T-cell (primary cell): ENCODE measurements at places on chromosomes 11 and 22. TPM values are rescaled to one million over a fixed set of nuclear protein-coding genes. Genes with fewer than 3 reads are reported as not detected.

DNA sequence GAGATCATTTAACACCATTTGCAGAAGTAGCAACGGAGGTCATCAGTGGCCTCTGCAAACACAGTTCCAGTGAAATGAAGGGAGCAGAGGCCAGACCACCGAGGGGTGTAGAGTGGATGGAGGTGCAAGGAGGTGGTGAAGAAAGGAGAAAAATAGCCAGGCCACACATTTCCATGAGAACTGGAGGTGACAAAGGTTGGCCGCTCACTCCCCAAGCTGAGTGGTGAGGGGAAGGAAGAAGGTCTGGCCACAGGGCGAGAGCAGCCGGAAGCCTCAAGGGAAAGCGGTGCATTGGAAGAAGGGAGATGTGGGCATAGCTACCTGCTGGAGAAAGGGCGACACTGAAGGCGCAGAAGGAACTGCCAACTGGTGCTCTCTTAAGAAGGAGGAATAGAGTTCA is 20.1 kb upstream of the TMPRSS4 start:
- H3K27me3 ChIP-seq, result no peaks in the 10 kb centered on the region
- DNase-seq, result no peak
- H3K36me3 ChIP-seq, result no peaks in the 10 kb centered on the region
- H3K4me3 ChIP-seq, result no peak overlapping the region
- H3K27ac ChIP-seq, result no peak overlapping the region

- H3K4me3 ChIP-seq, result no peak overlapping the region
- H3K4me1 ChIP-seq, result no peaks in the 10 kb centered on the region
- no peaks in the 10 kb centered on the region for H3K27me3 ChIP-seq
- no peaks in the 10 kb centered on the region for H3K36me3 ChIP-seq
- DNase-seq, result no peak
- H3K27ac ChIP-seq, result no peak overlapping the region
These were observed 9.4 kb downstream of the RTN4R start for GRCh38 chr22:20258584-20259326.

DNA sequence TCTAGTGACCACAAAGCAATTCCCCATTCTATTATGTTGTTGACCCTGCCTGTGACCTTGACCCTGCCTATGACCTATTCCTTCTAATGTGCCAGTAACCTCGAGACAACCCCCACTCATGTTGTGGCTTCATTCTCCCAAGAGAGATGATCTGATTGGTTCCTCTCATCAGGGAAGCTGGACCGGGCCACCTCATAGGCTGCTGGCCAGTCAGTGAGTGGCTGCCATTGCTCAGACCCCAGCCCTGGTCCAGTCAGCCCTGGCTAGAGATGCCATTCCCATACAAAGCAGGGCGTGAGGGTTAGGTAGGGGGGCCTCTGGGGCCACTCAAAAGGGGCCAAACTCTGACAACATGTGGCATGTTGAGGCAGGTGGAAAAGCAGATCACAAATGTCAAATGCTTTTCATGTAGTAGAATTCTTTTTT is 11.9 kb downstream of the SLC29A2 start:
- H3K27ac ChIP-seq, result no peak overlapping the region
- peaks cover 10% of the 10 kb centered on the region for H3K36me3 ChIP-seq
- no peak for DNase-seq
- no peak overlapping the region for H3K4me3 ChIP-seq
- H3K27me3 ChIP-seq, result no peaks in the 10 kb centered on the region

DNA sequence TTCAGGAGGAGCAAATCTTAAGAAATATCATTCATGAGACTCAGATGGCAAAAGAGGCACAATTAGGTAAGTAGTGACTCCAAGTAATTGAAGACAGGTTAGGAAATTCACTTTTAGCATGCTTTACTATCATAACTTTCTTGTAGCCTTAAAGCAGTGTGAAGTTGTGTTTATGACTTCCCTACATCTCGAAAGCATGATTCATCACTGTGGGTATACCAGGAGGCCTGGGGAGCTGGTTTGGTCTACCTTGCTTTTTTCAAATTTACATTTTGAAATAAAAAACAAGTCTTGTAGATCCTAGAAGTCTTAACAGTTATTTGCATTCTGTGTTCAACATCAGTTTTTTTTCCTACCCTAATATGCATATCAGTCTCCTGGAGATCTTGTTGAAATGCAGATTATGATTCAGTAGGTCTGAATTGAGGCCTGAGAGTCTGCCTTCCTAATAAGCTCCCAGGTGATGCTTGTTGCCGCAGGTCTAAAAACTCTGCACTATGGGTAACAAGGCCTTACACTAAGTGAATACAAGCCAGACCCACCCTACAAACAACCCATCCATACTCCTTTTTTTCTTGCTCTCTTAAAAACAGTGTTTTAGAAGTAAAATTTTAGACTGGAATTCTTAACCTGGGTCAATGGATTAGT is 41.4 kb downstream of the TTC17 start:
- DNase-seq, result no peak
- H3K27me3 ChIP-seq, result no peaks in the 10 kb centered on the region
- no peak overlapping the region for H3K27ac ChIP-seq
- H3K4me1 ChIP-seq, result no peaks in the 10 kb centered on the region

The PIK3IP1 gene
- total RNA-seq, result 478 TPM

DNA sequence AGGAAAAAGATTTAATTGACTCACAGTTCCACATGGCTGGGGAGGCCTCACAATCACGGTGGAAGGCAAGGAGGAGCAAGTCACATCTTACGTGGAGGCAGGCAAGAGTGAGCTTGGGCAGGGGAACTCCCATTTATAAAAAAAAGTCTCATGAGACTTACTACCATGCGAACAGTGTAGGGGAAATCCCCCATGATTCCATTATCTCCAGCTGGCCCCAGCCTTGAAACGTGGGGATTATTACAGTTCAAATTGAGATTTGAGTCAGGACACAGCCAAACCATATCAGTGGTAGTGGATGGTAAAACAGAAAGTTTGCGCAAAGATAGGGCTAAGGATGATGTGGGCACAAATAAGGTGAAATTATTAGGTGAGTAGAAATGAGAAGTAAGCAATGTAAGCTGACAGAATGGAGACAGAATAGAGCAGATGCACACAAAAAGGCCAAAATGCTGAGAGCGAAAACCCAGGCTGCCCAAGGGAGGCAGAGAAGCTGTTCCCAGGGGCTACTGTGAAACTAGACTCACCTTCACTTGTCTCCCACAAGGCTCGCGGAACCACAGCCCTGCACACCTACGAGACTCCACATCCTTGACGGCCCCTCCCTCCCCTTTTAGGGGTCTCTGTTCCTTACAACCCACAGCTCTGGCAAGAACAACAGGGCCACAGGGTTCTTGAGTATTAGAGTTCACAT is 377.6 kb downstream of the CADM1 start:
- no peaks in the 10 kb centered on the region for H3K27me3 ChIP-seq
- H3K4me1 ChIP-seq, result no peaks in the 10 kb centered on the region
- no peak overlapping the region for H3K4me3 ChIP-seq
- H3K27ac ChIP-seq, result no peak overlapping the region

DNA sequence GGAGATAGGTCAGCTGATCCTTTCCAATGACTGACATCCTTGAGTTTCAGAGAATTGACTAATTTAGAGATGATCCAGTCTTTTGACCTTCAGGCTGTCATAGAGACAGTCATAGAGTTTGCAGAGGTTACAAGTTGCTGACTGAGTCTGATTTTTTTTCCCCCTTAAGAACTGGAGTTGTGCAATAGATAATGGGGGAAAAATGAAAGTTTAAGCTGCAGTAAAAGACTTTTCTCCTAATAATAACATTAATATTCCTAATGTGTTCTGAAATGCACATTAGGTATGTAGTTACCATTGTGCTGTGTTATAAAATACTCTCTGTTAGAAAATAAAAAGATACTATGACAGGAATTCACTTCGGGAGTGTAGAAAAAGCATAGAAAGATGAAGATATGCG is 876.9 kb upstream of the RAG2 start:
- DNase-seq, result no peak
- no peak overlapping the region for H3K4me3 ChIP-seq
- H3K27me3 ChIP-seq, result no peaks in the 10 kb centered on the region

The LUZP2 gene
- not detected for total RNA-seq

The TYMP gene
- total RNA-seq, result 16.1 TPM

GRCh38 chr22:46171940-46172339 is 21.6 kb downstream of the PPARA start:
- H3K36me3 ChIP-seq, result no peaks in the 10 kb centered on the region
- H3K27me3 ChIP-seq, result no peaks in the 10 kb centered on the region

DNA sequence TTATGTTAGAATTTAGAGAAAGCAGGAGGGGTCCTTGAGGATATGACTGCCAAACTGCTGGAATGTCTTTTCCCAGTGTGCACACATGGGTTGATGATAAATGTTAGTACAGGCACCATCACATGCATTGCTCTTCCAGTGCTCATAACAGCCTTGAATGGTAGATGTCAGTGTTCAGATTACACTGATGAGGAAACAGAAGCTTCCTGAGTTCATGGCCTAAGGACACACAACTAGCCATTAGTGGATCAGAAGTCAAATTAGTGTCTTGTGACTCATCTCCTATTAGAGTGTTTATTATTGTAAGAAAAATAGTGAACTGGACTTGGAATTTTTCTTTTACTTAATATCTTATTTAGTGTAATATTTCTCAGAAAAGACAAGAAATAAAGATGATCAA is 241.5 kb downstream of the DDX10 start:
- H3K4me1 ChIP-seq, result no peaks in the 10 kb centered on the region
- no peak overlapping the region for H3K27ac ChIP-seq
- no peaks in the 10 kb centered on the region for H3K27me3 ChIP-seq
- H3K4me3 ChIP-seq, result no peak overlapping the region
- DNase-seq, result no peak

DNA sequence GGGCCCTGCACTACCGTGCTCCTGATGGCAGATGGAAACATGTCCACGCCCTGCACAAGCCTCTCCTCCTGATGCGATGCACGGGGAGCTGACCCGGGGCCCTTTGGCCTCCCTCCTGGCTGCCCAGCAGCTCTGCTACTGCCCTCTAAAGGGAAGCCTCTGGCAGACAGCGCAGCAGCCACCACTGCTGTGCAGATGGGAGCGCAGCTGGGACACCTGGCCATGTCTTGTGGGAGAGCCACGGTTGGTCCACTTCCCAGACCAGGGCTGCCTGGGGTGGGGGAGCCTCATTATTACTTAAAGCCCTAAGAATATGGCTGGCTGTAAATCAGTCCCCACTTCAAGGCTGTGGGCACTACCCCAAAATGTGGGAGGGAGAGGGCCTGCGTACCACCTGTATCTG is 38.3 kb downstream of the TBX1 start:
- no peak overlapping the region for H3K4me3 ChIP-seq
- no peaks in the 10 kb centered on the region for H3K27me3 ChIP-seq
- peaks cover 3% of the 10 kb centered on the region for H3K4me1 ChIP-seq
- no peak for DNase-seq
- H3K36me3 ChIP-seq, result peaks cover 12% of the 10 kb centered on the region

DNA sequence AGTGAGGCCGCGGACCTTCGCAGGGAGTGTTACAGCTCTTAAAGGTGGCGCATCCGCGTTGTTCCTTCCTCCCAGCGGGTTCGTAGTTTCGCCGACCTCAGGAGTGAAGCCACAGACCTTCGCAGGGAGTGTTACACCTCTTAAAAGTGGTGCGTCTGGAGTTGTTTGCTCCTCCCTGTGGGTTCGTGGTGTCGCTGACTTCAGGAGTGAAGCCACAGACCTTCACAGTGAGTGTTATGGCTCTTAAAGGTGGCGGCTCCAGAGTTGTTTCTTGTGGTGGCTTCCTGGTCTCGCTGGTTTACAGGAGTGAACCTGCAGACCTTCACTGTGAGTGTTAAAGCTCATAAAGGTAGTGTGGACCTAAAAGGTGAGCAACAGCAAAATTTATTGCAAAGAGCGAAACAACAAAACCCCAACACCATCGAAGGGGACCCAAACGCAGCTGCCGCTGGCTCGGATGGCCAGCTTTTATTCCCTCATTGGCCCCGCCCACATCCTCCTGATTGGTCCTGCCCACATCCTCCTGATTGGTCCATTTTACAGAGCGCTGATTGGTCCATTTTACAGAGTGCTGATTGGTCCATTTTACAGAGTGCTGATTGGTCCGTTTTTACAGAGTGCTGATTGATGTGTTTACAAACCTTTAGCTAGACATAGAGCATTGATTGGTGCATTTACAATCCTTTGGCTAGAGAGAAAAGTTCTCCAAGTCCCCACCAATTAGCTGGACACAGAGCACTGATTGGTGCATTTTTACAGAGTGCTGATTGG is 1.2 kb upstream of the TMEM45B start:
- peak overlapping the region; percentile 70 for H3K27ac ChIP-seq
- H3K27me3 ChIP-seq, result no peaks in the 10 kb centered on the region
- DNase-seq, result peak; percentile 69
- no peaks in the 10 kb centered on the region for H3K36me3 ChIP-seq

DNA sequence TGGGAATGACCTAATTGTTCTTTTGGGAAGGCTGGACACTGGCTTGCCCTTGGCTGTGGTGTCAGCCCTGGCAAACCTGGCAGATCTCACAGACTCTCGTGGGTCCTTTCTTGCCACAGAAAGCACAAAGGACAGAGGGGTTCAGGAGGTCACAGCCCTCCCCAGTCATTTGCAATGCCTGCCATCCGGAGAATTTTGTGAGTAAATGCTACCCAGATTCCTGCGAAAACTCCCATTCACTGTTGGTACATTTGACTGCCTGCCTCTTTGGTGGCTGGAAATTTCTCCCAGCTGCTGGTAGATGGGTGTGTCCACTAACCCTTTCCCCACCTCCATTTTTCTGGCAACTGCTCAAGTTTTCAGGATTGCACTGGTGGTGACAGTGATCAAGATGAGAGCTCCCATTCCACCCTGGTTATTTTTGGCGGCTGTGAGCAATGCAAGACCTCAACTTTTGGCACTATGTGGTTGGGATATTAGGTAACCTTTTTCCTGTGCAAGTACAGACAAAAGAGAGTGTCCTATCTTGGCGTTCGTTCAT is 155.7 kb downstream of the NAV2 start:
- no peak for DNase-seq
- no peaks in the 10 kb centered on the region for H3K27me3 ChIP-seq

DNA sequence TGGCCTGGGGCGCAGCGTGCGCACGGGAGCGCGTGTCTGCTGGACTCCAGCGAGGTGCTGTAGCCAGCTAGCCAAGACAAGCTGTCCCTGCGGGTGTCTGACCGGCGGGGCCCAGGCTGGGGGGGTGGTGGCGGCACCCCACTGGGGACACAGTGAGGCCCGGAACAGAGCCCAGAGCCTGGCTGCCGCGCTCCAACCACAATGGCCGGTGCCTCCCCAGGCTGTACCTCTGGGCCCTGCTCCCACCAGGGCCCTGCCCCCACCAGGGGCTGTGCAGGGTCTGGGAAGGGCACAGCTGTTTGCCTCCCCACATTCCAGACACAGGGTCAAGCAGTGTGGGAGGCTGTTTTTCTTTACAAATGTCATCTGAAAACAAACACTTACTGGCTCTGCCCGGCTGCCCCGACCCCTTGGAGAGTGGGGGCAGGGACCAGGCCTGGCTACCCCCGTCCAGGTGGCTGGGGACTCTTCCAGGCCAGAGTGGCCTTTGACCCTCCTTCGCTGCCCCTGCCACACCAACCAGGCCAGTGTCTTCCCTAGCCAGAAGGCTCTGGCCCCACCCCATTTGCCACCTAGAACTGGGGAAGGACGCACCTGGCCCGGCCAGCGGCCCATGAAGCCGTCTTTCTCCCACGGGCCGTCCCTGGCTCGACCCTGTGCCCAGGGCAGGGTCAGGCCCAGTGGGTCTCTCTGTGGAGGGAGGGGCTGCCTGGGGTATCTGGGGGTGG is 14.6 kb downstream of the H19 start:
- no peak overlapping the region for H3K27ac ChIP-seq
- no peak for DNase-seq
- no peaks in the 10 kb centered on the region for H3K4me1 ChIP-seq
- no peaks in the 10 kb centered on the region for H3K36me3 ChIP-seq
- no peaks in the 10 kb centered on the region for H3K27me3 ChIP-seq
- H3K4me3 ChIP-seq, result no peak overlapping the region

- H3K27me3 ChIP-seq, result no peaks in the 10 kb centered on the region
- H3K36me3 ChIP-seq, result no peaks in the 10 kb centered on the region
- H3K4me3 ChIP-seq, result no peak overlapping the region
These were observed 936.6 kb downstream of the OPCML start for GRCh38 chr11:132595711-132596134.
